Parietal lobe (tissue), 2 donors: ENCODE measurements at places on chromosomes 4 and X. TPM values are rescaled to one million over a fixed set of nuclear protein-coding genes. Genes with fewer than 3 reads are reported as not detected.

The TRAPPC11 gene
- total RNA-seq: 126 TPM

The LANCL3 gene
- 1.3 TPM for total RNA-seq

The CXorf49 gene
- not detected for total RNA-seq

The CACNA1F gene
- not detected for total RNA-seq

The ANKRD50 gene
- total RNA-seq: 138 TPM

The USP17L28 gene
- not detected for total RNA-seq

The ZFP92 gene
- total RNA-seq: 1.9 TPM

The C4orf51 gene
- total RNA-seq: not detected

The IL13RA2 gene
- total RNA-seq: 5.9 TPM

The SYTL5 gene
- 2.2 TPM for total RNA-seq

The SLC10A6 gene
- total RNA-seq: not detected

The ACE2 gene
- not detected for total RNA-seq

The COX7B2 gene
- total RNA-seq: not detected

The RADX gene
- total RNA-seq: 14.1 TPM

The GPR34 gene
- 5.6 TPM for total RNA-seq

The HSFX3 gene
- total RNA-seq: not detected

The BEX5 gene
- 24.7 TPM for total RNA-seq

The F8A3 gene
- 1.9 TPM for total RNA-seq

The SOWAHB gene
- total RNA-seq: 3.4 TPM

The TRPC5OS gene
- total RNA-seq: not detected

The PRRG3 gene
- total RNA-seq: 15.0 TPM

The USP51 gene
- total RNA-seq: 4.7 TPM

The TASL gene
- total RNA-seq: 0.31 TPM

The SSX4 gene
- total RNA-seq: not detected

The NXF3 gene
- not detected for total RNA-seq

The ZCCHC12 gene
- total RNA-seq: 29.7 TPM

The PCSK1N gene
- total RNA-seq: 63.5 TPM

The MAGEB1 gene
- not detected for total RNA-seq

The EXOC1L gene
- not detected for total RNA-seq

The SNCA gene
- total RNA-seq: 69.5 TPM

The KCNE5 gene
- total RNA-seq: 1.9 TPM

The SLC6A14 gene
- total RNA-seq: not detected

The EDA2R gene
- total RNA-seq: 1.3 TPM

The FRAS1 gene
- 16.0 TPM for total RNA-seq

The DKK2 gene
- 1.3 TPM for total RNA-seq

The HTATSF1 gene
- total RNA-seq: 77.6 TPM

The PDZD4 gene
- 151 TPM for total RNA-seq

The CTSO gene
- total RNA-seq: 6.3 TPM

The SEC24D gene
- total RNA-seq: 12.8 TPM

The ASB5 gene
- total RNA-seq: not detected

The ANTXR2 gene
- total RNA-seq: 26.0 TPM

The PAGE4 gene
- not detected for total RNA-seq

The ETDB gene
- not detected for total RNA-seq

The NWD2 gene
- total RNA-seq: 41.0 TPM

The MAGEE1 gene
- 11.0 TPM for total RNA-seq

The GAGE1 gene
- not detected for total RNA-seq

The MAGEA11 gene
- not detected for total RNA-seq

The ATP6AP2 gene
- 102 TPM for total RNA-seq

The RAB28 gene
- total RNA-seq: 26.3 TPM

The TMEM154 gene
- total RNA-seq: 0.63 TPM

The CYLC1 gene
- not detected for total RNA-seq

The ALB gene
- 7.5 TPM for total RNA-seq

The ATOH1 gene
- not detected for total RNA-seq

The ADH7 gene
- total RNA-seq: not detected

The TREX2 gene
- 1.9 TPM for total RNA-seq

The UBA6 gene
- 148 TPM for total RNA-seq

The CORIN gene
- 0.31 TPM for total RNA-seq

The DCAF12L1 gene
- 0.63 TPM for total RNA-seq

The SLC2A9 gene
- total RNA-seq: 7.2 TPM

The BANK1 gene
- total RNA-seq: not detected
